Breast epithelium (tissue), 4 donors: ENCODE measurements at places on chromosomes 5 and 9. TPM values are rescaled to one million over a fixed set of nuclear protein-coding genes. Genes with fewer than 3 reads are reported as not detected.

OR1Q1 gene
- total RNA-seq: not detected

C9orf153 gene
- 0.66 TPM for total RNA-seq

C9orf152 gene
- total RNA-seq: not detected

CCL27 gene
- not detected for total RNA-seq

GRCh38 chr5:93407454-93407853, 173.6 kb downstream of the NR2F1-AS1 start:
- no peaks in the 10 kb centered on the region for H3K27me3 ChIP-seq
- DNase-seq: no peak
- H3K36me3 ChIP-seq: no peaks in the 10 kb centered on the region
- no peak overlapping the region for H3K27ac ChIP-seq
- no peak overlapping the region for H3K4me3 ChIP-seq

DNA sequence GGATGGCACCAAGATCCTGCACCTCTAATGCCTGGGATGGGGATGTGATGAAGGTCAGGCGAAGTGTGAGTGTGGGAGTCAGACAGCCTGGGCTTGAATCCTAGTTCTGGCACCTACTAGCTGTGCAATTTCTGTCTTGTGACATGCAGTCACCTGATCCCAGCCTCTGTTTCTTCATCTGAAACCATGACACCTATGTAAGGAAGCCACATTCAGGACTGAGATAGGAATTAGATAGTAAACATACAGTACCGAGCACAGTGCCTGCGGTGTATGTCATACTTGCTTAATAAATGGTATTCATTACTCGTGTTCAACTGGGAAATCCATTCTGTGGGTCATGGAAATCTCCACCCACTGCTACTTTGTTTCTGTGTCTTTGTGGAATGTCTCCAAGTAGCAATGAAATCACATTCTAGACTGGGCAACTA, 140.6 kb upstream of the STC2 start:
- no peak for DNase-seq
- H3K36me3 ChIP-seq: no peaks in the 10 kb centered on the region
- H3K27ac ChIP-seq: peak overlapping the region; percentile 67
- H3K4me1 ChIP-seq: peaks cover 14% of the 10 kb centered on the region
